ENCODE measurements at places on chromosomes 3 and 15.
A peak's percentile ranks its signal among the peaks of the same experiment; 100 is the strongest.

DNA sequence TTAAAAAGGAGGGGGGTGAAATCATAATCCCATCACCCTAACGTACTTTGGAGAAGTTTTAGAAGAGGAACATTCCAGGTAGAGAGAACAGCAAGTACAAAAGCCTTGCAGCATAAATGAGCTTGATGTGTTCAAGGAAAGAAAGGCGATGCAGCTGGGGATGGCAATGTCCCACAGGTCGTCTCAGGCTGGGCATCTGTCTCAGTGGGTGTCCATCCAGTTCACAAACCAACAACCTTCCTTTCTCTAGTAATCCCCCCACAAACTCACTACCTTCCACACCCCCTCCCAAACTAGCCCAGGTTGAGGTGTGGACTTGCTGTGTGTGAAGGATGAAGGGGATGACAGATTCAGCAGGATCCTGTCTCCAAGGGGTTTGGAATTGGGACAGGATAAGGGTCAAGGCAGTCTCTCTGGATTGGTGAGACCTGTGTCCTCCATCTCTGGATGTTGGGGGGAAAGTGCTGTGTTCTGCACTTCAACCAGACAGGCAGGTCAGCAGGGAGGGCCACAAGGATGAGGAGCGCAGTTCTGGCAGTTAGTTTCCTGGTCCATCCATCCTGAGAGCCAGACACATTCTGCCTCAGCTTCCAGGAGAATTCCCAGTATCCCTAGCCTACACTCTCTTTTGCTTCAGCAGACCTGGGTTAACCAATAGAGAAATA lies 1.7 kb upstream of the ESYT3 start:
- no peak for DNase-seq

- DNase-seq = no peak
These were observed 167.6 kb downstream of the PYDC2 start for GRCh38 chr3:191628571-191628970.

DNA sequence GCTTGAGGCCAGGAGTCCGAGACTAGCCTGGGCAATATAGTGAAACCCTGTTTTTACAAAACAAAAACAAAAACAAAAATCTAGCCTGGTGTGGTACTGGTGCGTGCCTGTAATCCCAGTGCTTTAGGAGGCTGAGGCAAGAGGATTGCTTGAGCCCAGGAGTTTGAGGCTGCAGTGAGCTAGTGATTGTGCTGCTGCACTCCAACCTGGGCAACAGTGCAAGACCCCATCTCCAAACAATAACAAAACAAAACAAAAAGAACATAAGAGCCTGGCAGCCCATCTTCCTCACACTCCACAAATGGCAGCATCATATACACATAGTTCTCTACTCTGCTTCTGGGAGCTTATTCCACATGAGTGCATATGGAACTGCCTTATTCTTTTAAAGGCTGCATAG lies 2.2 kb upstream of the TRH start:
- DNase-seq = no peak

DNA sequence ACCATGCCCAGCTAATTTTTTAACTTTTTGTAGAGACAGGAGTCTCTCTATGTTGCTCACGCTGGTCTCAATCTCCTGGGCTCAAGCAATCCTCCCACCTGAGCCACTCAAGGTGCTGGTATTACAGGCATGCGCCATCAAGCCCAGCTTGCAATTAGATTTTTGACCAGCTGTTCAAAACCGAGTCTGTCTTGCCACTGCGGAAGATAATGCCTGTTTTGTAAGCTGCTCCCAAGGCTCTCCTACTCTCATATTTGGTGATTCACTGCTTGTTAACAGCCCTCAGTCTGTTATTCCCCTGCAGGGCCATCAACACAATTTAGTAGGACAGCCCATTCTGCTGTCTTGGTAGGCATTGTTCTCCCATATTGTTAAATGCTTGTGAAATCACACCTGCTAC lies 17.8 kb upstream of the MCCC1 start:
- no peak for DNase-seq

DNA sequence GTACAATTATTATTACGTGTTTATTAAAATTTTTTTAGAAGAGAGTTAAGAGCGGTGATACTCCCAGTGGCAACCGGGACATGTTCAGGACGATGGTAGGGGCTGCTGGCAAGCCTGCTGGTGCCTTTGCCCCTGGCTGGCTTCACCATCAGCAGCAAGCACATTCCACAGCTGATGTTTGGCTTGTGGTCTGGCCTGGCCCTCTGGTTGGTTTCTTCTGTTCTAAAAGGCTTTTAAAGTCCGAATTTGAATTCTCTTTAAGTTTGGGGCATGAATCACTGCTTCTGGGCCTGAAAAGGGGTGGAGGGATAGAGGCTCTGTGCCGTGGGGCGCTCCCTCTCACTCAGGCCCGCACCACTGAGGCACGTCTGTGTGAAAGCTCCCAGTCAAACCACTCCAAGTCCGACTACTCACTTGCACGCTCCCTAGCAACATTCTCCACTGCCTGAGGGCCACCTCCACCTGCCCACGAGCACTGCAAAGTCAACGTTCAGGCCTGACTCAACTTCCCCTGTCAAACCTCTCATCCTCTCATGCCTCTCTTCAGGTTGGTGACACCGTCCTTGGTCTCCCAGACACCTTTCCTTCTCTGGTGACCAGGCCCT lies 10.1 kb downstream of the ITGA11 start:
- no peak for DNase-seq

DNA sequence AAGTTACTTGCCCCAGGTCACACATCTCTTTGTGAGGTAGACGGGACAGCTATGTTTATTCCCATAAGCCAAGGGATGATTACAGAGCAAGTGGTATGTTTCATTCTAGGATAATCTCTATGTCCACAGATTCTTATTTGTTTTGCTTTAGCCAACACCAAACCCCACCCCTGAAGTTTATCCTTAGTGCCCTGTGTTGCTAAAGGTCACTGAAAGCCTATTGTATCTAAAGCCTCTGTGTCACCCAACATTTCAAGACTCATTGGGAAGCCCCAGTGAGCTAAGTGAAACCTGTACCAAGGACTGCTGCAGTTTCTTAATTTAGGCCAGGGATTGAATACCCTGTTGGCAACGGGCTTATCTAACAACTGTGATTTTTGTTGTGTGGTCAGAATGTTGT lies 135.6 kb downstream of the ADAMTS9 start:
- DNase-seq = no peak

DNA sequence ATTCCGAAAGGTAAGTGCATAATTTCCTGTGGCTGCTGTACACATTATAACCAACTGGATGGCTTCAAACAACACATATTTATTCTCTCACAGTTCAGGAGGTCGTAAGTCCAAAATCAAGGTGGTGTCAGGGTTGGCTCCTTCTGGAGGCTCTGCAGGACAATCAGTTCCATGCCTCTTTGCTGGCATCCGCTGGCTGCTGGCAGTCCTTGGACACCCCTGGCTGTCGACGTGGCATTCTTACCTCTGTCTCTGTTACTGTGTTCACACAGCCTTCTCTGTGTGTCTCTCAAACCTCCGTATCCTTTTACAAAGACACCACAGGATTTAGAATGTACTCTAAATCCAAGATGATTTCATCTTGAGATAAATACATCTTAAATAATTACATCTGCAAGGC lies 398.8 kb upstream of the ATP10A start:
- no peak for DNase-seq

DNA sequence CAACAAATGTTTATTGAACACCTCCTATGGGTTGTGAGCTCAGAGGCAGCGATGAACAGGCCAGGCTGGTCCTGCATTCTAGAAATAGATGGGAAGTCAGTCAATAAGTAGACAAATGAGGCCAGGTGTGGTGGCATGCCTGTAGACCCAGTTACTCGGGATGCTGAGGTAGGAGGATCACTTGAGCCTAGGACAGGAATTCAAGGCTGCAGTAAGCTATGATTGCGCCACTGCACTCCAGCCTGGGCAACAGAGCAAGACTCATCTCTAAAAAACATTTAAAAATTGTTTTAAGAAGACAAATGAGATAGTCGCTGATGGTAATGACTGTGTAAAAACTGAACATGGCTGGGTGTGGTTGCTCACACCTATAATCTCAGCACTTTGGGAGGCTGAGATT lies 4.4 kb upstream of the RHO start:
- no peak for DNase-seq

GRCh38 chr15:76866716-76867321 lies 38.3 kb downstream of the SCAPER start:
- DNase-seq = peak; percentile 17

GRCh38 chr3:53773611-53774368 lies 72.4 kb downstream of the CHDH start:
- peak; percentile 65 for DNase-seq

DNA sequence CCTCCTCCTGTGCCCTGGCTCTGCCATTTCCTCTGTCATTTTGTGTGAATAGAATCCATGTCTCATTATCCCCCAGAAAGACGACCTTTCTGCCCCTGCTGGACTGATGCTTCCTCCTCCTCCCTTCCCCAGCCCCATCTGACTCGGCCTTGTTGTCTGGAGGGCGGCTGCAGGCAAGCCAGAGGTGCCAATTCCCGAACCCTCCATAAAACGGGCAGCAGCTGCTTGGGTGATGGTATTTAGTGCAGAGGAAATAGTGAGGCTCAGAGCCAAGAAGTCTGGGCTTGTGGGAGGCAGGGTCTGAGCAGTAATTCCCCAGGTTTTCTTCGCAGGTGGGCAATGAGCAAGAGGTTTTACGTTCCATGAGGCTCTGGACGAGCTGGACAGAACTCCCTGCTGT lies 71.2 kb downstream of the ITGA11 start:
- no peak for DNase-seq

- DNase-seq = no peak
These were observed 481.7 kb downstream of the TUSC7 start for GRCh38 chr3:117191245-117191644.

- no peak for DNase-seq
These were observed 9.3 kb downstream of the ARIH2 start for GRCh38 chr3:48927928-48928327.

- no peak for DNase-seq
These were observed 932 bp upstream of the VPS8 start for GRCh38 chr3:184811034-184811433.

DNA sequence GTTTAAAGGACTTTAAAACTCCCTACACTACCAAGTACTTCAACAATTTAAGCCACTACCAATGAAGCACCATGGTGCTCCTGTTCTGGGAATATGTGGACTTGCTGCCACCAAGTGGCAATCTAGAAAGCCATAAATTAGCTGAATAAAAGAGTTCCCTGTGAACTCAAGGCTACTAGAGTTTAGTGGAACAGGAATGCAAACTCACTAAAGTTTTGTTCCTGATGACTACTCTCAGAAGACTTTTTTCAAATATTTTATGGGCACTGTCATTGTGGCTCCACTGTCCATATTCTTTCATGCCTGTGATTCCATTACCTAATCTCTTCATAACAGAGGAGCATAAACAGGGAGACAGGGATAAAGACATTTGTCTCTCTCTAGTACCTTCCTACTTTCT lies 63.9 kb downstream of the TMCC1 start:
- peak; percentile 67 for DNase-seq

Measured in SK-N-DZ (cell line).